NCI-H510A treated with DMSO at 0.1 percent for 48 hours (cell line): ENCODE measurements at places on chromosomes 6 and 20.

- no peak for DNase-seq
Measured at GRCh38 chr6:166716910-166717617, 90.0 kb upstream of the RPS6KA2 start.

GRCh38 chr20:14568701-14569100 lies 231.3 kb upstream of the FLRT3 start:
- DNase-seq, result no peak

GRCh38 chr6:163944897-163945296 lies 530.4 kb downstream of the QKI start:
- DNase-seq, result no peak

GRCh38 chr6:169776379-169776778 lies 25.0 kb downstream of the ERMARD start:
- DNase-seq, result no peak

DNA sequence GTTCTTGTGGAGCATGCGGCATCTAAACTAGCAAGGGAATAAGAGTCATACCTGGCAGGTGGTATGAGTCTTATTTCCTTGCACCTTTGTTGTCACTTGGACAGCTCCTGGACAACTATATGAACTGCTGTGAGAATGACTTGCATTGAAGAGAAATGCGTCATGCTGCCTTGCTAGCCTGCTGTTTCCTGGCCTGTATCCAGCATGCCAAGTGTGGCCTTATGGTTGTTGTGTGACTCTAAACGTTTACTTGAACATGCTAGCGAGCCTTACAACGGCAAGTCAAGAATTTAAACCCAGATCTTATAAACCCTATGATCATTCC lies 90.4 kb downstream of the CEP162 start:
- DNase-seq, result no peak

DNA sequence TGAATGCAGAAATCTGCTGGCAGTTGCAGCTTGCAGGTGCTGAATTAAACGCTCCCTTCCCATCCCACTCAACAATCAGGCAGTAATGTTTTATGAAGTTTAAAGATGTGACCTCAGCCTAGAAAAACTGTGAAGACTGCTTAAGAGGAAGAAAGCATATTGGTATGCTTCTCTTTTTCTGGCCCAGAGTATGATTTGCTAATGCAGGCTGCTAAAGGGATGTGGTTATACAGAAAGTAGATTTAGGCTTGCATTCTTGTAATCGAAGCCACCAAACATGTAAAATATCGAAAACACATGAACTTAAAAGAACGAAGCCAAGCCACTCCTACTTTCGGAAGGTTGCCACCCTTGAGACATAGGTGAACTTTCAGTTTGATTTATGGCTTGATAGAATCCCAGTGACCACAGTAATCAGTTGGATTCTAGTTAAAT lies 40.7 kb downstream of the MAP3K5 start:
- no peak for DNase-seq

GRCh38 chr6:99613409-99613704 lies 6.7 kb downstream of the PRDM13 start:
- DNase-seq, result peak; percentile 56

GRCh38 chr6:44234101-44235025 lies 11.0 kb downstream of the SLC29A1 start:
- DNase-seq, result no peak

DNA sequence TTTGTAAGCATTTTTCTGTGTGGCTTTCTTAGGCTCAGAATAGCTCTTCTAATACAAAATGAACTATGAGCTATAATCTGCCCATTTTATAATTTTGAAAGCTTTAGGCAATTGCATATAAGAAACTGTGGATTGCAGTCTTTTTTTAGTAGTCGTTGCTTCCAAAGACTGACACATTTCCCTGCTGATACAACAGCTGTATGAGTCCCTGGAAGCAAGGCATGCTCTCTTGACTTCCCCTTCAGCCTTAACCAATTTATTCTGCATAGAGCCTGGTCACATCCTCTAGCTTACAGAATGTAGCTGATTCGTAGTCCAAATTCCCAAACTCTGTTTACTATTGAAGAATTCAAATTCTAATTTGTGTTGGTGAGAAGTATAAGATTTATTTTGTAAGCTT lies 155.3 kb upstream of the EYA4 start:
- DNase-seq, result no peak

DNA sequence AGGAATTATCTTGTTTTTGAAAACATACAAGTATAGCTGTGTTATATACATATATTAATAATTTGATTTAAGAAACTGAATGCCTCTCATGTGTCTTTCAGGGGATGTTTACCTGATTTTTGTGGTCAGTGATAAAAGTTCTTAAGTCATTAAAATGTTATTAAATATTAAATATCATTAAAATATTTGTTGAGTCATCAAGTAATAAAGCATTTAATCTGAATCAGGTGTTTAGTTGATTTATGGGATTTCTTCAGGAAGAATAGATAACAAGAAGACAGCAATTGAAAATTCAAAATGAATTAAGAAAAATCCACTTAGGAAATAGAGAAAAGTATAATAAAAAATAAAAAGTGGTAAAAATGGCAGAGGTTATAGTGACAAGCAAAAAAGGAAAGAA lies 361.9 kb upstream of the EYS start:
- no peak for DNase-seq

DNA sequence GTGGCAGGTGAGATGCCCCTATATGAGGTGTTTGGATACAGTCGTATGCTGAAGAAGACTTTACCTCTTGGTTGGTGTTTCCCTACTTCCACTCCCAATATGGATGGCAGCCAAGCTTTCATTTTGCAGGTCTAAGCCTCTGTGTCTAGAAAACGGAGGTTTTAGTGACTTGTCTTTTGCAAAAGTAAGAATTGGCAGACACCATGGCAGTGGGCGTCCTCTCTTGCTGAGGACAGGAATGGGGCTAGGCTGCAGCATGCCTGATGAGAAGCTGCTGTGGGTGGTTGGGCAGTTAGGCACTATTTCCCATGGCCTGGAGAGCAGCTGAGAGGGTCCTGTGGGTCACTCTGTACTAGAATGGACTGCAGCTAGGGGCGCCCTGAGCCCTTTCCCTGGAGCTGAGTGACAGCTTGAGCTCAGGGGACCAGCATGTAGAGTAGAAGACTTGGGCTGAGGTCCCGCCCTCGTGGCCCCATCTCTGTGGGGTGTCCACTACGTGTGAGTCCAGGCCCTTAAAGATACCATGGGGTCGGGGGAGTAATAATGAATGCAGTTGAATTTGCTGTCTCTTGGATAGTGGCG lies 127.4 kb downstream of the CDH26 start:
- DNase-seq, result no peak

- no peak for DNase-seq
Measured at GRCh38 chr20:58135441-58136148, 92.9 kb downstream of the ANKRD60 start.

GRCh38 chr20:50304923-50305635 lies 114.4 kb downstream of the CEBPB start:
- DNase-seq, result no peak

GRCh38 chr6:131764350-131764749 lies 43.5 kb upstream of the ENPP1 start:
- DNase-seq, result no peak

DNA sequence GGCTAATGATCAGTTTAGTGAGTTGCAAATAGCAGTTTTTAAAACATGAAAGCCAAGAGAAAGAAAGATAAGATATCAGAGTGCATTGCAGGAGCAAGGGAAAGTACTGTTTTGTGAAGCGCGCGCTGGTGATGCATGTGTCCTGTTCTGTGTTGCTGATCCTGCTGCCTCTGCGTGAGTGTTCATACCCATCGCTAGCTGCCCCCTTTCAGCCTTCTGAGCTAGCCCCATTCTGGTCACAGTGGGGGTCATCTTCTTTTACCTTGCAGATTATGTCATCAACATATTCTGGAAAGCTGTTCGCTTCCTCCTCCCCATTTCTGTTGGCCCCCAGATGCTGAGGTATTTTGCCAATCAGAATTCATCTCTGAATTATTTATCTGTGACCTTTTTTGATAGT lies 1.9 kb downstream of the MRAP2 start:
- no peak for DNase-seq

- DNase-seq, result no peak
Measured at GRCh38 chr6:29424575-29424974, 9.8 kb downstream of the OR12D1 start.

DNA sequence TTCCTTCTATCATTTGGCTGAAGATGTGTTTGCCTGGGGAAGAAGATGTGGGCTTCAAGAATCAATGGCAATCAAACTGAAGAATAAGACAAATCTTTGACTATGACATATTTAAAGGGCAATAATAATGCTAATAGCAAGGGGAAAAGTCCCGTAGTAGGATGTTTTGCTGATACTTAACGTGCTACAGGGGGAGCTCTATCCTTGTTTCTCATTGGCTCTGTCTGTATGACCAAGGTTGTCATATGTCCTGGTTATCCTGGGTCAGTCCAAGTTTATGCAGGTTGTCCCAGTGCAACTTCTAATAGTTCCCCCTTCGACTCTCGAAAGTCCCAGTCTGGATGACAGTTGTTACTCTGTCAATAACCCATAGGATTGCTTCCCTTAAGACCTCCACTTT lies 321.3 kb downstream of the DHX35 start:
- no peak for DNase-seq

DNA sequence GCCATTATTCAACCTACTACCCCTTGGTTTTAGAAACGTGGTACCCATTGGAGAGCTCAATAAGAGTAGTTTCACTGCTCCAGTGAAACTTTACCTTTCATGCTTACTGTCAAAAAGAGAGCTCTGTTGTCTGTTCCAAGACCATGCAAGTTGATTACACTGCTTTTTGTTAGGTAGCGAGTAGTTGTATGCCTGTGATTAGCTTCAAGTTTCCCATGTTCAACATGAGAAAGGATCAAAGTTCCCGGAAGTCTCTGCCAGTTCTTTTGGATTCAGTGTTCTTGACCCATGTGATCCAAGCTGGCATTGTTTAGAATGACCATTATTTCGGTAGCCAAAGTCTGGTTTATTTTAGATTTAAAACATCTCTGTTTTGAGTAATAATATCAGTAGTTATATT lies 107.1 kb downstream of the ZFAND3 start:
- no peak for DNase-seq

DNA sequence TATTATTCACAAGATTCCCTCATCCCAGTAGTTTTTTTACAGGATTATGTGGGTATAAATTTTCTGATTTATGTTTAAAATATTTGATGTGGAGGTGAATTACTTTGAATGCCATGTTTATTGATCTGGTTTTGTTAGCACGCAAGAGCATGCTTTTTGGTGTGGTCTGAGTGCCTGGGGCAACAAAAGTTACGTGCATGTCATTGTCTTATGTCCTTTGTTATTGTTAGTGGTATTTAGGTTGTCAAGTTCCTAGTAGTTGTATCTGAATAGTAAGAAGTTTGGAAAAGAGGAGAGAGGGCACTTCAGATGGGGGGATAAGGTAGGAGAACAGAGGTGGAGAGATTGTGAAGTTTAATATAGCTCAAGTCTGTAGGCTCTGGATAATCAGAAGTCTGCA lies 95.0 kb downstream of the ATRN start:
- no peak for DNase-seq

GRCh38 chr6:139605350-139605749 lies 230.9 kb upstream of the CITED2 start:
- no peak for DNase-seq

DNA sequence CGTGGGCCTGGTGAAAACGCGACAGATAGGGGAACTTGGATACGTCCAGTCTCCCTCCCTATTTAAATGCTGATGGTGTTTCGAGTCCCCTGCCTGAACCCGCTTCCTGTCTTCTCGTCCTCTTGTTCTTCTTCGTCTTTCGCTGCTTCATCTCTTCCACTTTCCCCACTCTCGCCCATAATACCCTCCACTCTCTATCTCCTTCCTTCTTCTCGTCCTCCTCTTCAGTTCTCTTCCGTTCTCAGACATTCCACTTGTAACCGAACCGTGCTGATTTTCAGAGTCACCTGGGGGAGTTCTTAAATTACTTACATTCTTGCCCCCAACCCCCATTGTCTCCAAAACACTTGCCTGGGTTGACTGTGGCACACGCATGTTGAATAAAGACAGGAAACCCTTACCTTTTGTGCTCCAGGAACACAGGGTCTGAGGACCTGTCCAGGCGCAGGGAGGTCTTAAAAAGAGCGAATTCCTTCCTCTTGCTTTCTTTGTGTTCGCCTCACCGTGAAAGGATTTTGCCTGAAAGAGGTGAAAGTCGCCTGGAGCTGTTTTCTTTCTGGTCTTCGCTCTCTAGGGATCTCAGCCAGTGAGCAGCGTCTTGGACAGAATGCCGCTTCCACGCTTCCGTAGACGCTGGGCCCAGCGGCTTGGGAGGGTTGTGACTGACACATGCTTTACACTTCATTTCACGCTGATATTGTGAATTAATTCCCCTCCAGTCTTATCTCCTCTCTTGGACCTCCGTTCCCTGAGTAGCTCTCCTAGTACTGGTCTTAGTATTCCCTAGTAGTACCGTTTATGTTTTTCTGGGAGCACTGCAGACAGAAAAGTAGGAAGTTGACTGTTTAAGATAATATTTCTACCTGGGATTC lies 184.0 kb downstream of the GPX5 start:
- DNase-seq, result no peak

DNA sequence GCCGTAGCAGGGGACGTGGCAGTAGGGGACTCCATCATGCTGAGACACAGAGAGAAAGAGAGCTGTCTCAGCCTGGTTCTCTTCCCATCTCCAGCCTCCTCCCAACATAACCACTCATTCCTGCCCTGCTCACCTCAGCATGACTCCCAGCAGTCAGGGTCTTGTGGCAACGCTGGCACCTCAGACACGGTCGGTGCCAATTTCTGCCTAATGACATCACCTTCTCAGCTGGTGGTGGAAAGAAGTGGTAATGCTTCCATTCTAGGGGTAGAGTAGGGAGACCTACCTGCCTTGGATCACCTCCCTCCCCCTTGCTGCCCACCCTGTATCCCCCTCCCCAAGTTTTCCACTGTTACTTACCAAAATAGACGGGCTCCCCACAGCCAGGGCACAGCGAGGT lies 2.5 kb downstream of the CRIP3 start:
- no peak for DNase-seq

GRCh38 chr6:116388924-116389323 lies 18.2 kb downstream of the DSE start:
- no peak for DNase-seq

GRCh38 chr20:38630727-38631126 lies 29.1 kb downstream of the ARHGAP40 start:
- DNase-seq, result no peak

DNA sequence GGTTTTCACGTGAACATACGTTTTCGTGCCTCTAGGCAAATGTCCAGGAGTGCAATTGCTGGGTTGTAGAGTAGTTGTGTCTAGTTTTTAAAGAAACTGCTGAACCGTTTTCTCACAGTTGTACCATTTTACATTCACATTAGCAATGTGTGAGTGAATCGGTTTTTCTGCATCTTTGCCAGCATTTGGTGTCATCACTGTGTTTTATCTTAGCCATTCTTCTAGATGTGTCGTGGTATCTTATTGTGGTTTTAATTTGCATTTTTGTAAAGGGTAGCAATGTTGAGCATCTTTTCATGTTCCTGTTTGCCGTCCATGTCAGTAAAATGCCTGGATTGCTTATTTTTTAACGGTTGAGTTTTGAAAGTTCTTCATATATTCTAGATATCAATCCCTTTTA lies 10.2 kb downstream of the DOK5 start:
- no peak for DNase-seq

DNA sequence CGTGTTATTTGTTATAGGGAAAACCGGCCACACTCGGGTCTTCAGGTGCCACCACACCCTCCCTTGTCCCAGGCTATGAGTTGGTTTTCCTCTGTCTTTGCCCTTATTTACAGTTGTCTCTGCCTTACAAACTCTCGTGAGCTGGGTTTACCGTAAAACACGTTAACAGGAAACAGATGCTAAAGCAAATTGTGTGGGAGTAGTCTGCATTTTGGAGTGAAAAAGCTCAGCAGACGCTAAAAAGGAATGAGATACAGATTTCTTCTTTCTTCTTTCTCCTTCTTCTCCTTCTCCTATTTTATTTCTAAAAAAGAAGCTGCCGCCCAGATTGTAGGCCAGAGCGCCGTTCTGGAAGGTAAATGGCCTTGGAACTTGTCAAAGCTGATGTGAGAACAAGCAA lies 51.9 kb downstream of the APCDD1L start:
- DNase-seq, result no peak
